Stimulated activated CD4-positive, alpha-beta T cell treated with anti-CD3 and anti-CD28 coated beads, Interleukin-15, amount 100 ng/mL, for 1 hour (primary cell): ENCODE measurements at places on chromosomes 3 and 15.

DNA sequence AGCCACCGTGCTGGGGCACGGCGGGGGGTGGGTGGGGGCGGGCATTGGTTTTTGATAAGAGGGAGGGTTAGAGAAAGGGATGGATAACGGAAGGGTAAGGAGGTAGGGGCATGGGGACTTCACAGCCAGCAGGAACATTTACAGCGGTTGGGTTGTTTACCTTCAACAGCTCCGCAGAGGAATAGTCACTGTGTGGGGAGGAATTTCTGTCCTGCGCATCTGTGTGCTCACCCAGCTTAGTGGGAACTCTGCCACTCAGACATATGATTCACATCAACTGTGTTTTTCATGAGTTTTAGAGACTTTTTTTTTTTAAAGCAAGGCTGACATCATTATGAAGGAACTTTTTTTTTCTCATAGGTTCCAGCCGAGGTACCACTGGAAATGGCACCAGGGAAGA is 19.6 kb downstream of the CHRD start:
- no peak for DNase-seq

DNA sequence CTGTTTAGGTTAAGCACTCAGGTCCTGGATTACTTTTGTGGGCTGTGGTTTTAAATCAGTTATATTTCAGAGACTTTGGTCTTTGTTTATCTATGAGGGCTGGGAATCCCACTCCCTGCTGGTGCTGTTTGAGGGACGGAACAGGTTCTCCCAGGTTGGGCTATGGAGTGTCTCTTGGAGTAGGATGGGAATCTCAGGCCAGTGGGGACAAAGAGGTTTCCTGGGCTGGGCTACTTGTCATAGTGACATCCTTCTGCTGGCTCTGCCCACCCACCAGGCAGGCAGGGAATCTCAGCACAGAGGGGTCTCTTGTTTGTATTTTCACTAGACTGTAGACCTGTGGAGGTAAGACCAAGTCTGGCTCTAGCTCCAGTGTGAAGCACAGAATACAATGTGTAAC is 47.2 kb upstream of the UBE3A start:
- no peak for DNase-seq

- DNase-seq: no peak
Measured at GRCh38 chr3:21292971-21293370, 458.0 kb downstream of the ZNF385D start.

GRCh38 chr3:32733631-32734229 is 48.7 kb downstream of the CNOT10 start:
- no peak for DNase-seq

GRCh38 chr3:170244576-170244975 is 22.4 kb downstream of the PRKCI start:
- no peak for DNase-seq

DNA sequence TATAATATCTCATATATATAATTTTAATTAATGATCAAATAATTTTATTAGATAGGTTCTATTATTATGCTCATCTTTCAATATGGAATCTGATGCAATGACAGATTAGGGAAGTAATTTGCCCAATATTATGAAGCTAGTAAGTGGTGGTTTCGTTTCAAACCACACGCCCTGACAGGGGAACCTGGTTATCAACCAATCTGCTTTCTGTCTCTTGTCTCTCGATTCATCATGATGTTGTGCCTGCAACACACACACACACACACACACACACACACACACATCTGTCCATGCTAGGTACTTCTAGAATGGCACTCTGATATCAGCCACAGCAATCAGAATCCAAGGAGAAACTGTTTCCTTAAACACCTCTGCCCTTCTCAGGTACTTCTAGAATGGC is 128.4 kb downstream of the ZBBX start:
- DNase-seq: no peak

DNA sequence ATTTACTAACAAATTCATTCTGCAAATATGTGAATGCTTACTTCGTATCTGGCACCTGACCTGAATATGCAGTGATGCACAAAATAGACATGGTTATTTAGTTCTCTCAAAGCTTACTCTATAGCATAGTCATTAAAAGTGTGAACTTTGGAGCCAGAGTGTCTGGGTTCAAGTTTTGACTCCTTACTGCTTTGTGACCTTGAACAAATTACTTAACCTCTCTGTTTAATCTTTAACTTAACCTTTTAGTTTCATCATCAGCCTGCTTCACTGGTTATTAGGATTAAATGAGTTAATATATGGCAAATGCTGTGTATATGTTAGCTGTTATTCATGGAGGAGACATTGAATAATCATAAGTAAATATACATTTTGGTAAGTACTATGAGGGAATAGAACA is 12.1 kb upstream of the MGA start:
- no peak for DNase-seq

- no peak for DNase-seq
Measured at GRCh38 chr3:126912027-126912422, 70.9 kb upstream of the PLXNA1 start.

GRCh38 chr3:189820365-189820720 is 189.2 kb downstream of the TP63 start:
- no peak for DNase-seq

DNA sequence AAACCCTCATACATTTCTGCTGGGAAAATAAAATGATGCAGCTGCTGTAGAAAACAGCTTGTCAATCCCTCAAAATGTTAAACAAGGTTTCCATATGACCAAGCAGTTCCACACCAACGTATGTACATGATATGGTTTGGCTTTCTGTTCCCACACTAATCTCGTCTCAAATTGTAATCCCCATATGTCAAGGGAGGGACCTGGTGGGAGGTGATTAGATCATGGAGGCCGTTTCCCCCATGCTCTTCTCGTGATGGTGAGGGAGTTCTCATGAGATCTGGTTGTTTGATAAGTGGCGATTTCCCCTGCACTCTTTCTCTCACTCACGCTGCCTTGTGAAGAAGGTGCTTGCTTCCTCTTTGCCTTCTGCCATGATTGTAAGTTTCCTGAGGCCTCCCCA is 100.6 kb upstream of the SLC24A5 start:
- no peak for DNase-seq

DNA sequence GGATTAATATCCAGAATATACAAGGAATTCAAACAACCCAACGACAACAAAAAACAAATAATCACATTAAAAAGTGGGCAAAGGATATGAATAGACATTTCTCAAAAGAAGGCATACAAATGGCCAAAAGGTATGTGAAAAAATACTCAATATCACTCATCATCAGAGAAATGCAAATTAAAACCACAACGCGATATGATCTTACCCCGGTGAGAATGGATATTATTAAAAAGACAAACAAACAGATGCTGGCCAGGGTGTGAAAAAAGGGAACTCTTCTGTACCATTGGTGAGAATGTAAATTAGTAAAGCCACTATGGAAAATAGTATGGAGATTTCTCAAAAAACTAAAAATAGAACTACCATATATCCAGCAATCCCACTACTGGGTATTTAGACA is 43.5 kb upstream of the MEF2A start:
- no peak for DNase-seq

GRCh38 chr3:195441476-195441991 is 1.3 kb downstream of the ACAP2 start:
- DNase-seq: no peak

- no peak for DNase-seq
Measured at GRCh38 chr3:46462111-46462510, 2.6 kb downstream of the LTF start.

DNA sequence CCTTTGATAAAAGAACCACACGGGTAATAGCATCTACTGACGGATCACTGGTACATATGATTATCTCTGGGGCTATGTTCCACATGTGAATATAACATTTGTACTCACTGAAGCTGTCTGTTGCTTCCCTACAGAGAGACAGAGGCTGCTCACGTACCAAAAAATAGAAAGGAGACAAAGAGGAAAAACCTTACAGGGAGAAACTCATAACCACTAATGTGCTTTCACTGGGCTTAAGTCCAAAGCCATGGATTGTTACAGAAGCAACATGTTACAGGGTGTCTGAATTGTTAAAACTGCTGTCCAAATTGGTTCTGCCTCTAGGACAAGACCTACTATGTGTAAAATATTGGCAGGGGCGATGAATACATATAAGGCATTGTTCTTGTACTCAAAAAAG is 311.9 kb downstream of the FOXP1 start:
- DNase-seq: no peak

DNA sequence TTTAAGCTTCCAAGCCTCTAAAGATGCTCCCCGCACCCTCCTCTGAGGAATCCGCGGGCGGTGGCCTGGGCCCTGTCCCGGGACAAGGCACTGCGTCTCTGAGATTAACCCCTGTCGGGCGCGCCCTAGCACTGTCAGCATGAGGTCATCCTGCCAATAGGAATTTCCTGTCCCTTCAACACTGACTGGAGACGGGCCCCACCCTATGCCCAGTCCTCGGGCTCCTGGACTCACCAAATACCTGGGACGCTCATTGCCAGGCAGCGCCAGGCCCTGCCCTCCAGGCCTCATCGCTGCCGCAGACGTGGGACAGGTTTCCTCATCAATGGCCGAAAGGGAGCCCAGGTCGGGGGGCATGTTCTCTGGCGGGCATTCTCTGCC is 67.6 kb upstream of the SH3GL3 start:
- no peak for DNase-seq

DNA sequence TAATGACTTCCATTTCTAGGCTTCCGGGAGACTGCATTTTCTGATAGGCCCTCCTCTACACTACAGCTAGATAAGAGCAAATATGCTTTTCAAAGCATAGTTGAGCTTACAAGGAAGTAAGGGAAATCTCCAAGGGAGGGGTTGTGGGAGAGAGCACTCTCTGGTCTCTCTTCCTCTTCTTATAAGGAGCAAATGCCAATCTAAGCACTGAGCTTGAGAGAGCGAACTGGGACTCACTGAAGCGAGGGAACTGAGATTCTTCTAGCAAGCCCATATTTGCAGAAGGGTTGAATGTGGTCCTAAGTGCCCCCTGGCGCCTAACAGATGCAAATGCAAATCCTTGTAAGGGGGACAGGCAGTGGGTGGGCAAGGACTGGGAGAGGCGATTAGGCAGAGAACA is 164.8 kb downstream of the ERC2 start:
- DNase-seq: no peak

DNA sequence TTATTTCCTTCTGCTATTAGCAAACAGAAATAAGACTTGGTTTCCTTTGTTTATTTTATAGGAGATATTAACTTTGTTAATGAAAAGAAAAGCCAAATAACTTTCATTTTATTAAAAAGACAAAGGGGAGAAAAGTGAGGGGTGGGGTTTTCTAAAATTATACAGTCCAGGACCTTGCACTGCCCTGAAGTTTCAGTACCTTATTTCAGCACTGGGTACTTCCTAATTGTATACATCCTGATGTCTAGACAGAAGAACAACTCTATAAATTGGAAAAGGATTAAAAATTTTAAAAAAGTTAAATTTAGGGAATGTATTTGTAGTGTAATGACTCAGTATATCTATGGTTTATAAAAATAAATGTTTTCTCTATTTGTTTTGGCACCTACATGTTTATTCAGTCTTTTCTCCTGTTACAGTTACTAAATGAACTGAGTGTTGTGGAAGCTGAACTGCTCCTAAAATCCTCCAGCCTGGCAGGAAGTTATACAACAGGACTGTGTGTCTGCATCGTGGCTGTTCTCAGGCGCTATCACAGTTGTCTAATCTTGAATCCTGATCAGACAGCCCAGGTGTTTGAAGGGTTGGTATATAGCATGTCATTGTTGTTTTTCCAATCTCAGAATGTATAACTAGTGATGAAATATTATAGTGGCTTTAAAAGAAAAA is 27.6 kb upstream of the P2RY13 start:
- DNase-seq: no peak

DNA sequence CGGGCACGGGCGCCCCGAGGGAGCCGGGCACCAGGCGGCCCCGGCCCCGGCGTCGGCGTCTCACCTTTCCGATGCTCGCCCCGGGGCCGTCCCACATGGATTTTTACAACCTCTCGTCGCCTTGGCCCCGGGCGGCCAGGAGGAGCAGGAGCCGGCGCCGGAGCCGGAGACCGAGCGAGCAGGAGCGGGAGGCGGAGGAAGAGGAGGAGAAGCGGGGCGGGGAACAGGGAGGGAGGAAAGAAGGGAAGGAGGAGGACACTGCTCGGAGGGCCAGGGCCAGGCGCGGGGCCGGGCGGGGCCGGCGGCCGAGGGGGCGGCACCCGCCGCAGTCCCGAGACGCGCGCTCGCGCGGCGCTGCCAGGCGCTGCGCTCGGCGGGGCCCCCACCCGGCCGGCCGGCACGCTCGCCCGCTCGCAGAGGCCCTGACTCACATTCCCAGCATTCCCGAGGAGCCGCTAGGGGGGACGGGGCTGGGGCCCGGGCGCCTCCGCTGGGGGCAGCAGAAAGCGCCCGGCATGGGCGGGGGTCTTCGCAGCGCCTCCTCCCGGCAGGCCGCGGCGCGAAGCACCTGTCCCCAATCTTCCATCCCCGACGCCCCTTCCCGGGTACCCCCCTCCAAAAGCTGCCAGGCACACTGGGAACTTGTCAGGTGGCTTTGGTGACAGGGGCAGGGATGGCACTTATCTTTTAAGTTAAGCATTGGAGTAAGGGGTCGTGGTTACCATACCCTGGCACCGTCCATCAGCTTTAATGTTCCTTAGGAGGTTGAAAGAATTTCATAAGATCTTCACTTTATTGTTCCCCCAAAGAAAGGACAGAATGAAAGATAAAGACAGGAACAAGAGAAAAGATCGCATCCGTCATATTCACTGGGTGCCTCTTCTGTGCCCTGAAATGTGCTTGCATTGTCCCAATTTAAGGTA is at the start of gene ERC2:
Gene ERC2 (minus strand): TSS at position 284 of the 923 bp plus-strand sequence.
- no peak for DNase-seq

DNA sequence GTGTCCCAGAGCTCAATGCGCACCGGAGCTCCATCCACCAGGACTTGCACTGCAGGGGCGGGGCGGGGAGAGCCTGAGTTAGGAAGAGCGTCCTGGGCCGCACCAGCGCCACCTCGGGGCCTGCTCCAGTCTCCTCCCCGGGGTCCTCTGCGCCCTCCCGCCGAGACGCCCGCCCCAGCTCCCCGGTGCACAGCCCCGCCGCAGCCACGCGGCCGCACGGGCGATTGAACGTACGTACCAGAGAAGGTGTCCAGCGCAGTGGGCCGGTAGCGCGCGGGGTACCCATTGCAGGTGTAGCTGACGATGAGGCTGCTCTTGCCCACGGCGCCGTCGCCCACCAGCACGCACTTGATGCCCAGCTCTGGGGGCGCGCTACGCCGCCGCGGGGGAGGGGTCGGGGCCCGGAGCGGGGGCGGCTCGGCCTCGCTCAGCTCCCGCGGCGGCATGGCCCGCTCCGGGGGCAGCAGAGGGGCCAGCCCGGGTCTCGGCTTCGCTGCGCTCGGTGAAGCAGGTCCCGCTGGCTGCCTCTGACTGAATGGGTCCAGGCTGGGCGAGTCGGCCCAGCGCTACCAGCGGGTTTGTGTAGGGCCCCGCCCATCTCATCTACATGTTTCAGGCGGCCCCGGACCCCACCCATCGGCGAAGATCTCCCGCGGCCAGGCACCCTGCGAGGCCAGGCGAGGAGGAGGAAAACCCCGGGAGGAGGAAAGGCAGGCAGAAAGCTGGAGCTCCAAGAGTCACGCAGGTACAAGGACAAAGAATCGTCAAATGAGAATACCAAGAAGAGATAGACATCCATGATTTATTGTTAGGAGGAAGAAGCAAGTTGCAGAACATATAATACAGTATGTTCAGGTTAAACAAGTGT is at the start of gene RHOV:
Gene RHOV (minus strand): TSS at position 541 of the 868 bp plus-strand sequence. CDS start 95 bp downstream, at position 446.
- peak; percentile 35 for DNase-seq

GRCh38 chr3:162165346-162165745 is 668.7 kb downstream of the OTOL1 start:
- no peak for DNase-seq
